ENCODE measurements at places on chromosomes 4 and X.

DNA sequence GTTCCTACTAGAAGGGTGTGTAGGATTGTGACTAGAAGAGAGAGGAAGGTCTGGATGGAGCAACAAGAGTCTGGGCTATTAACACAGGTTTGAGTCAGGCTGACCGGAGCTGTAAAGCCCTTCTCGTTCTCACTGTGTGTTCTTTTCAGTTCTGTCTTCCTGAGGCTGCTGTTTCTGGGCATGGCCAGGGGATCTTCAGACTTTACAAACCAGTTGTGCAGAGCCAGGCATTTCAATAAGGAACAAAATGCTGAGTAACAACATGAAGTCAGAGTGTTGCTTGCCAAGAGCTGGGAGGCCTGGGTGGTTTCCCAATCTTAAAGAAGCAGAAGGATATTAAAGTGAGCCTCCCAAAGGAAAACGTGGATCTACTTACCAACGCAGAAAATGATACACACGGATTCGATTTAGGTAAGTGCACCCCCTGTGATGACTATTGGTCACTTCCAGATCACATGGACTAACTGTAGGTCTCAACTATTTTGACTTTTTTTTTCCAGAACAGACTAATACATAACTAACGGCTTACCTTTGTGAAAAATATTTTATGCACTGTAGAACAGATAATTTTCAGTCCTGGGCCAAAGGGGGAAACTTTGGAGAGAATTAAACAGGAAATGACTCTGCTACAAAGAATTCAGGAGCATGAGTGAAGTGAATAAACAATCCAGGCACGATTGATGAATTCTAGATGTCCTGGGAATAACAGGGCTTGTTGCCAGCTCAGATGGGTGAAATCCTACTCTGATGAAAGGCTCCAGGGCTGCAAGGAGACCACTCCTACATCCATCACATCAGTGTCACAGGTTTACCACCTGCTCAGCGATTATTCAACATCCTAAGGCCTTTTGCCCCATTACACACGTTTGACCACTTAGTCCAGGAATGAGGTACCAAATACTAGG lies 94.5 kb downstream of the ANXA3 start:
- peak; percentile 29 for DNase-seq

DNA sequence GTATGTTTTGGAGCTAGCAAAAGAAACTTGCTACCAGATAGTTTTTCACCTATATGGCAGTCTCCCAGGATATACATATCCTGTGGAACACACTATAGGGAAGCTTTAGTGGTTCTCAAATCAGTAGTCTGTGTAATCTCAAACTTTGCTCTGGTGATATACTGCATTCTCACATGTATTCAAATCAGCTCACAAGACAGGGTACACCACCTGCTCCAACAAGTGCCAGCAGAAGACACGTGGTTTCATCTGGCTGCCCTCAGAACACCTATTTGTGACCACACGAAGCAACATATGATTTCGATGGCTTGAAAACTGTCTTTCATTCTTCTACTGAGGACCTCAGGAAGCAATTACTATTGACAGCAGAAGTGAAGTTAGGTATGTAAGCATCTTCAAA lies 37.7 kb downstream of the BCLAF3 start:
- DNase-seq = no peak

GRCh38 chr4:1574601-1575417 lies 109.3 kb downstream of the FAM53A start:
- no peak for DNase-seq

- no peak for DNase-seq
Measured at GRCh38 chr4:67480810-67481209, 64.5 kb downstream of the CENPC start.

- DNase-seq = no peak
Measured at GRCh38 chrX:110142096-110142495, 139.2 kb downstream of the TMEM164 start.

DNA sequence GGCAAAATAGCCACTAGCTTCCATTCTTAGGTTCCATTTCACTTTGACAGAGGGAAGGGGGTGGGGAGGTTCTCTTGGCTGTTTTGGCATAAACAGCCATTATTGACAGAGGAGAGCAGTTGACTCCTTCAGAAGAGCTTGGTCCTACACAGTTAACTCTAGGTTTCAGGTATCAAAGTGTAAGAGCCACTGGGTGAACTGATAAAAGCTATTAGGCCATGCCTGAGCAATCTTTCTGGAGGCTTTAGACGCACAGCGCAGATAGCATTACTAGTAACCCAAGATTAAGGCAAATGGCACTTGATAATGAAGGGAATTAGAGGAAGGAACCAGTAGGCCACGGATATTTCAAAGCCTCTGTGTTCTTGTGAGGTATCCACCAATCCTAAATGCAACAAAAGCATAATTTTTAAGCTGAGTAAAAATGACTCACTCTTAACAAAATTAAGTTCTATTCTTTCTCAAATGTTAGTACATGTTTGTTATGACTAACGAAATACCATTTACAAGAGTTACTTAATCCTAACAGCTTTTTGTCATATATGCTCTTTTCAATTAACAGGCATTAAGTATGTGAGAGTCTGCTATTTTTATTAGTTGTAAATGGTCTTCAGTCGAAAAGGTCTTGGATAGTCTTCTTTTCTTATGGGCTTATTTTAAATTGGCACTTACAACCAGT lies 53.6 kb downstream of the SLC7A11 start:
- no peak for DNase-seq

GRCh38 chr4:7027913-7028312 lies 15.3 kb upstream of the TADA2B start:
- DNase-seq = no peak

- no peak for DNase-seq
Measured at GRCh38 chr4:25919676-25920075, 5.7 kb downstream of the SMIM20 start.

GRCh38 chrX:103913356-103914020 lies 48.9 kb upstream of the TMSB15B start:
- no peak for DNase-seq

DNA sequence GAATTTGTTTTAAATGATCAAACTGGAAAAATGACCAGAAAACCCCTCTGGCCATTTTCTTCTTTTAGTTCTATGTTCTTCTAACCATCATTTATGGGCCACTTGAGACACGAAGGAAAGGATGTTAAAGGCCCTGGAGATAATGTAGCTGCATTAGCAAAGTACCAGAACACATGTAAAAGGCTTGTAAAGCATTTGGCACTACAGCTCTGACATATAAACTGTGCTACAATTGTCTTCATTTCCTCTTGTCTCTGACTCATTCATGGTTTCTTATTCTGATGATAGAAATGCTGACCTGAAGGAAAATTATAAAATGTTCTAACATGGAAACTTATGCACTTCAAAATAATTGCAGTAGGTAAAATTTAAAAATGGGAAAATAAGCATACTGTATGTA lies 388.7 kb downstream of the FAT4 start:
- no peak for DNase-seq

DNA sequence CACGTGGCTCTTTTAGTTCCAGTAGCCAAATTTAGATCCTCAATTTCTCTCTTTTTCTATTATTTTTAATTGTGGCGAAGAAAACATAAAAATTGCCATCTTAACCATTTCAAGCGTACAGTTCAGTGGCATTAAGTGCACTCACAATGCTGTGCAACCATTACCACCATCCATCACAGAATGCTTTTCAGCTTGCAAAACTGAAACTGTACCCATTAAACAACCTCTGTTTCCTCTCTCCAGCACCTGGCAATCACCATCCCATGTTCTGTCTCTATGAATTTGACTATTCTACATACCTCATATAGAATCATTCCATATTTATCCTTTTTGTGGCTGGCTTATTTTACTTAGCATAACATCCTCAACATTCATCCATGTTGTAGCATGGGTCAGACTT lies 74.9 kb downstream of the METTL14 start:
- no peak for DNase-seq

- DNase-seq = no peak
Measured at GRCh38 chr4:174749091-174749490, 80.0 kb downstream of the GLRA3 start.

- DNase-seq = no peak
Measured at GRCh38 chr4:78418406-78418805, 133.2 kb upstream of the ANXA3 start.

DNA sequence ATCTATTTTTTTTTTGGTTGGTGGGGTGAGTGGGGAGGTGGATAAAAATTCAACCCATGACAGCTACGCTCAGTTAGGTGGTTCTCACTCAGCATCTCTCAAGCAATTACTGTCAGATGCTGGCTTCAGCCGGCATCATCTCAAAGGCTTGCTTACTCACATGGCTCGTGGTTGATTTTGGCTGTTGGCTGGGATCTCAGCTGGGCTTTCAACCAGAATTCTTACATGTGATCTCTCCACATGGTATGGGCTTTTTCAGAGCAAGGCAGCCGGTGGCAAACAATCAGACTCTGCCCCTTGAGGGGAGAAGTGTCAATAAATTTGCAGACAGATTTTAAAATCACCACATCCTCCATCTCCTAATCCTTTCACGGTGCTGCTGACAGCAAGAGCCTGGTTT lies 47.2 kb downstream of the SLC34A2 start:
- DNase-seq = no peak

GRCh38 chr4:81565142-81565870 lies 93.6 kb upstream of the RASGEF1B start:
- no peak for DNase-seq

DNA sequence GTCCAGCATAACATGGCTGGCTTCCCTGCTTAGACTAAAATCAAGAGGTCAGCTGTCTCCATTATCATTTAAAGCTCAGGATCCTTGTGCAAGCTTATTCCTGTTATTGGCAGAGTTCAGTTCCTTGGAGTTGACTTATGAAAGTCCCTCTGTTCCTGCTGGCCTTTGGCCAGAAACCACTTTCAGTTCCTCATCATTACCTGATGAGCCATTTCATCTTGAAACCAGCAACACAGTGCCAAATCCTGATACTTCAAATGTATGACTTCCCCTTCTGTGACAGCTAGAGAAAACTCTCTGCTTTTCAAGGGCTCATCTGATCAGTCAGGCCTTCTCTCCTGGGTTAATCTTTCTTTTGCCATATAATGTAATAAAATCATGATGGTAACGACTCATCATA lies 110.6 kb upstream of the FSTL5 start:
- DNase-seq = peak; percentile 3

DNA sequence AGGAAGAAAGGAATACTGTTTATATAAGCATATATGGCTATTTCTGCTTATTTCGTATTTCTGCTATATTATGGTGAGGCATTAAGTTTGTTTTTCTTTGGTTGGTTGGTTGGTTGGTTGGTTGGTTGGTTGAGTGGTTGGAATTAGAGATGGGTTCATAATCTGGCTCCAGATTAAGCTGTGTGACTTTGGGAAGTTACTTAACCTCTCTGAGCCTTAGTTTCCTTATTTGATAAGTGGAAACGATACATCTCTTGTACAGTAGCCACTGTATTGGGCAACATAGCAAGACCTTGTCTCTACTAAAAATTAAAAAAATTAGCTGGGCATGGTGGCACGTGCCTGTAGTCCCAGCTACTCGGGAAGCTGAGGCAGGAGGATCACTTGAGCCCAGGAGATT lies 46.1 kb upstream of the CEP135 start:
- DNase-seq = no peak

DNA sequence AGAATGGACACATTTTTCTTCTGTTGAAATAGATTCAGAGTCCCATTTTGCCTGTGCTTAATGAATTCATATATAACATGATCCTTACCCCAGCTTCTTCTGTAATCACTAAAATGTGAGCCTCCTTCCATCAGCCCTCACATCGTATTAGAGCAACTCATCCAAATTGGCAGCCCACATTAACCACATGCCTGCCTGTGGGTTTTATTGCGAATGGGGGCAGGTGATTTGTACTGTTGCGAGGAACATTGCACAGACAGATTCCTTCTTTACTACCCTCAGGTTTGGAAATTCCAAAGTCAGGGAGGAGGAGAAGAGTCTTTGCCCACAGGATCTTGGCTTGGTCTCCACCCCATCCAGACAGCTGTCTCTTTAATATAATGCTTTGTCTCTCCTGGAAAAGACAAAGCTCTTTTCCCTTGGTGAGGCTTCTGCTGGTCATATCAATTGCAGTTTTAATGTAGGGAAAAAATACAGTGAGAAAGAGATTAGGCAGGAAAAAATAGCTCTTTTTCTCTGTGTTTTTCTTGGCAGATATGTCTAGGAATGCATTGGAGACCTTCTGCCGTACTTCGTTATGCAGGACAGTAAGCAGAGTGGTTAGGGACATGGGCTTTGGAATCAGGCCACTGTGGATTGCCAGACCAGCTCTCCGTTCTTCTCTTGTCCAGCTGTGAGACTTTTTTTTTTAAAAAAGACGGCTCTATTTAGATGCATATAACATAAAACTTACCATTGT lies 371.2 kb downstream of the AFF2 start:
- no peak for DNase-seq

DNA sequence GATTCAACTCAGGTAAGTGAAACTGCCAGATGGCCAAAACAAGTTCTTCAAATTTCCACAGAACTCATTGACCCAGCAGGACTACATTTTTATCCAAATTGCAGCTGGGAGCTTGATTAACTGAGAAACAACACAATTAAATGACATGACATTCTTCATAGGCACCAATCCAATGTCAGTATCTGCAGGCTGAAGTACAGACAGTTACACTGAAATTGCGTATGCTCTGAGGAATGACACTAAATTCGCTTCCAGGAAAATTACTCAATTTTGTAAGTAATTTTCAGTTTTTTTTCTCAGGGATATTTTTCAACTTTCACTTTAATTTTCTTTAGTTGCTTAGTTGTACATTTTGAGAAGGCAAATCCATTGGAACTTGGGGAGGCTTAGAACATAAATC lies 4.5 kb downstream of the C1GALT1C1 start:
- no peak for DNase-seq

GRCh38 chrX:130120746-130121504 lies 10.6 kb upstream of the ELF4 start:
- peak; percentile 62 for DNase-seq

- DNase-seq = no peak
Measured at GRCh38 chr4:101987623-101988243, 197.2 kb downstream of the BANK1 start.

- no peak for DNase-seq
Measured at GRCh38 chr4:8886612-8887406, 15.2 kb upstream of the HMX1 start.

DNA sequence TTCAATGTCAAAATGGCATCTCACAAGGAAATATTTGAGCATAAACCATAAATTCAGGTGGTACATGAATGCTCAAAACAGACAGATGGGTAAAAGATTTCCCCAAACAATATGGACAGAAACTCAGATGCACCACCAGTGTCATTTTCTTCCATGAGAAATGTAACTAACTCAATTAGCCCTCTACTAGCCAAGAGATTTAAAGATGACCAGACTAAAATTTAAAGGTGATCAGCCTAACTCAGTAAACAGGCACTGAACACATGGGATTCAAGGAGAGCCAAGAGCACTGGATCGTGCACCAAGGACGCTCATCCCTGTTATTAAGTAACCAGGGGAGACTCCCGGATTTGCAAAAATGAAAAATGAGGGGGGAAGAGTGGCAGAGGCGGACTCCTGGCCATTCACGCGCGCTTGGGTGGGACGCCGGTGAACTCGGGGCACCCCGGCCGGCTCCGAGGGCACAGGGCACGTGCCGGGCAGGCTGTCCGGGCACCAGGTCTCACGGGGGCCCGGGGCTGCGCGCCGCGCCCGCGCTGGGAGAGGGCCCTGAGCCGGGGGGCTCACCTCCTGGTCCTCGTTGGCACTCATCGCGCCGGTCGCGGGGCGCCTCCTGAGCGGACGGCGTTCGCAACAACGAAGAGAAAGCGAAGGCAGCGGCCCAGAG lies 490 bp downstream of the RWDD4 start:
- peak; percentile 1 for DNase-seq
